ENCODE measurements at places on chromosomes 16 and 17. TPM values are rescaled to one million over a fixed set of nuclear protein-coding genes. Genes with fewer than 3 reads are reported as not detected.

TOX3 gene
- not detected for total RNA-seq

SYT17 gene
- total RNA-seq: 6.0 TPM

GRCh38 chr16:52819405-52819804 is 233.3 kb downstream of the CHD9NB start:
- DNase-seq: no peak

- no peak for DNase-seq
Observed at GRCh38 chr16:10577305-10578202, 2.8 kb downstream of the EMP2 start.

- DNase-seq: no peak
Observed at GRCh38 chr17:61118871-61119270, 280.8 kb upstream of the TBX2 start.

DNA sequence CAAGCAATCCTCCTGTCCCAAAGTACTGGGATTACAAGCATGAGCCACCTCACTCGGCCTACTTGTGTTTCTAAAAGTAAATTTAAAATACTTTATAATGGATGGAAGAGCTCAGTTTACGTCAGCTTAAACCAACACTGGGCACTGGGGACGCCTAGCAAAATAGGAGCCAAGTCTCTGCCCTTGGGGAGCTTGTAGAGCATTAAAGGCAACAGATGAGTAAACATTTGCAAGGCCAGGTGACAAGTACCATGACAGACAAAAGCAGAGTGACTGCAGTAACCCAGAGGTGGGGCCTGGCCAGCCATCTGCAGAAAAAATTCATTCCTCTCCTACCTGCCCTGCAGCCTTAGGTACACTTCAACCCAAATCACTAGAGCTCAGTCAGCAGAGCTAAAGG is 12.1 kb upstream of the NLK start:
- DNase-seq: no peak

DNA sequence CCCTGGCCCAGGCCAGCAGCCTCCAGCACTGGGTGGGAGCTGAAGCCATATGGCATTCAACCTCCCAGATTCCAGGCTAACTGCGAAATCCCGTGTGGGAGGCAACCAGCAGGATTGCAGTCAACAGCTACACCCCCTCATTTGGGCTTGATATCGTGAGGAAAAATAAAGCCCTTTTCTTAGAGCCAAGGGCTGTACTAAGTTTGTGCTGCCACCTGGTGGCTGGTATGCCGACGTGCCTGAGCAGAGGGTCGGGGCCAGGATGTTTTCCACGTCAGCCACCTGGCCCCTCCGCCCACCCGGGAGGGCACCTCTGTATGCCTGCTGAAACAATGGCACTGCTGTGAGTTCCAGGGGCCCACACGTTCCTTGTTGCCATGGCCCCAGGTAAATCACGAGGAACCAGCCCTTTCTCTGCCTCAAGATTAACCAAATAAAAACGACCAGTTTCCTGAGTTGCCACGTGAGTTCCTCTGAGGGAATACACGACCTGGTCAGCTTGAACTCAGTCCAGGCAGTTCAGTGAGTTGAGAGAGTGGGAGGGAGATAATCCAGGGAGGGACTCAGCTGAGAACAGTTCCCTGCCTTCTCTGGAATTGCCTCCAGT is 9.0 kb downstream of the TMEM98 start:
- DNase-seq: peak; percentile 64

KRTAP4-8 gene
- total RNA-seq: not detected

DNA sequence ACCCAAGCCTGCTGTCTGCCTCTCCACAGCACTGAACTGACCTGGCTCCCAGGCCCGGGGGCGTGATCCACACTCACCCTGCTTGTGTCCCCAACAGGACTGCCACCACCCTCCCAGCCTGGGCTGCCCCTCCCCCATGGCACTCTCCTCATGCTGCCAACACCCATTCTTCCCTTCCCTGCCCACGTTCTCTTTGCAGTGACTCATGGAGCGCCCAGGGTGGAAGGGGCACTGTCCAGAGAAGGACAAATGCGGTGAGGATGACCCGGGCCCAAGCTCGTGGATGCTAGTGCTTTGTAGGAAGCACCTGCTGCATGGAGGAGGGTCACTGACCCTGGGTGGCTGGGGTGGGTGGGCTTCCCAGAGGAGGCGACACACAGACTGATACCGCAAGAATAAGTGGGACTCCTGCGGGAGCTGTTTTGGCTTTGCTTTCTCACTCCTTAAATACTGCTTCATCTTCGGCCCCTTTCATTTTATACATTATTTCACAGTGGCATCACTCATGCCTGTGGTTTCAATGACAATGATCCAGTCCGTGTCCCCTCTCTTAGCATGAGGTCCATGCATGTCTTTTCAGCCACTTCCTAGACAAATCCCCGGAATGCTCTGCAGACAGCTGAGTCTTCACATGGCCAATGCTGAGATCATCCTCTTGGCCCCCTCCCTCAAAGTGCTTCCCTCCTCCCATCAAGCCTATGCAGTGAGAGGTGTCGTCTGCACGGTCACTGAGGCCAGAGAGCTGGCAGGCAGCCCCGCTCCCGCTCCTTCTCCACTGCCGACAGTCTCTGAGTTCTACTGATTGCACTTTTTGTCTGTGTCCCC is 17.6 kb downstream of the CDK5R1 start:
- no peak for DNase-seq

CCL4 gene
- not detected for total RNA-seq

- peak; percentile 68 for DNase-seq
Observed at GRCh38 chr17:3732210-3732621, 8.5 kb downstream of the HASPIN start.

GRCh38 chr17:13947499-13947898 is 121.8 kb upstream of the COX10 start:
- no peak for DNase-seq

DNA sequence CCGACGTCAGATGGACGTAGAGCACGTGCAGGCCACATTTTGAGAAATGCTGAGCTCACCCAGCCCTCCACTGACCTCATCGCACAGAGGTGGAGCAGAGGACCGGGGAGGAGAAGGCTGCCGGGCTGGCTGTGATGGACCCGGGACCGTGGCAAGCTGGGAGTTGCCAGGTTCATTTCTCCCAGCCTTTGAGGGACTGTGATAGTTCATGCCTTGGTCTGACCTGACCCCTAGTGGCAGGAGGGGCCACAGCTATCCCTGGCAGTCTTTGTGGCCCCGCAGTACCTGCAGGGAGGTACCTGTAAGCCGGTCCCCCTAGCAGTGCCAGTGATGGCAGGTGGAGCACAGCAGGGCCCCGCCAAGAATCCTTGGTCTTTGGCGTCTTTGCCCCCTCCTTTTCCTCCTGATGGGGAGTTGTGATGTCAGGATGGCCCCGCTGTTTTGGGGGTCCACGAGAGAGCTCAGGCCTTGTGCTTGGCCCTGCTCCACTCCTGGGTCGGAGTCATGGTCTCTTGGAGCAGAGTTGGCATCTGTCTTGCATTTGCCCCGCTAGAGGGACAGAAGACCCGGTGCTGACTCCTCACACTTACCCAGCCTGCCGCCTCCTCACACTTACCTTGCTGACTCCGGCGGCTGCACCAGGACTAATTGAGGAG is 50.4 kb downstream of the OR1D5 start:
- DNase-seq: peak; percentile 82

DNA sequence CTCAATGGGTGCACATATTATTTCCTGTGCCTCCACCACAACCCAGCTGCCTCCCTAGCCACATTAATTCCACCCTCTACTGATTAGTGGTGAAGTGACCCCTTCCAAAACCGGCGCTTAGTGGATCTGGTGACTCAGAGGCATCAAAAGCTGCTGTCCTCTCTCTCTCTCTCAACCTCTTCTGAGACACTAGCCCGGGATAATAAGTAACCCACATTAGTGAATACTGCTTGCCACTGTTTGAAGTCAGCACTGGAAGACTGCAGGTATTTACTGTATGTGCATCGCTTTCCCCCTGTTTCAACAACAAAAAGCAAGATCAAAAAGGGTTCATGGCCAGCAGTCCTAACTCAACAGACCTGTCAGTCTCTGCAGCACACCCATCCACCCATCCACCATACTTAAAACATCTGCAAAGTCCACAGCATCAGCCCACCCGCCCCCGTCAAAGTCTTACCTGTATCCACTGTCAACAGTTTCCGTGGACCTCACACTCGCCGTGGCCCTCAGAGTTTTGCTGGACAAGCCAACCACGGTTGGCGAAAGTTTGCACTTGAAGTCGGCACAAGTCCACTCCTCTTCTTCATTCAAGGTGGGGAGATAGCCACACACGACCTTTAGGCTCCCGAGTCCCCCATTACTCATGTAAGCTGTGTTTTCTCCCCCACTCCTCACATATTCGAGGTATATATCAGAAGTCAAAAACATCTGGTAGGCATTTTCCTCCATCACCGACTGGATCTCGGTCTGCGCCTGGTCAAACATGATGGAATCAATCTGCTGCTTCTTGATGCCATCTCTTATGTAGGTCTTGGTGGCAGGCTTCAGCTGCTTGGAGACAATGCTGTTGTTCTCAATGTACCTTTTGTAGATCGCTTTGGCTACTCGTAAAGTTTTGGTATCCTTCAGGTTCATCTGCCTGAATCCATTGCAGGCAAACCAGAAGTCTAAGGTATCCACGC is 3.8 kb downstream of the AXIN2 start:
- DNase-seq: no peak

DNA sequence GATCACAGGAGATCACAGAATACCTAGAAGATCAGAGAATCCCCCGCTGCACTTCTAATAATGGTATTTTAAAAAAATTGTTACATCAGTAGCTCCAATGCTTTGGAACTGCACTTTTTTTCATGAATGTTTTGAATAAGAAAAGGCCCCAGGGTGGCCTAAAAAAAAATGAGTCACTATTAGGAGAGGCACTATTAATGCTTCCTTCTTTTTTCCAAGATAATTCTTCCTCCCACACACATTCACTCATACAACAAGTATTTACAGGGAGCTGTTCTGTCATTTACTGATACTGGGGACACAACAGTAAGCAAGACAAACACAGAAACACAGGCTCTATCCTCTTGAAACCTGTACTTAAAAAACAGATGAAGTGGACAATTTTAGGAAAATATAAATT is 675 bp upstream of the PDZD9 start:
- DNase-seq: no peak

DNA sequence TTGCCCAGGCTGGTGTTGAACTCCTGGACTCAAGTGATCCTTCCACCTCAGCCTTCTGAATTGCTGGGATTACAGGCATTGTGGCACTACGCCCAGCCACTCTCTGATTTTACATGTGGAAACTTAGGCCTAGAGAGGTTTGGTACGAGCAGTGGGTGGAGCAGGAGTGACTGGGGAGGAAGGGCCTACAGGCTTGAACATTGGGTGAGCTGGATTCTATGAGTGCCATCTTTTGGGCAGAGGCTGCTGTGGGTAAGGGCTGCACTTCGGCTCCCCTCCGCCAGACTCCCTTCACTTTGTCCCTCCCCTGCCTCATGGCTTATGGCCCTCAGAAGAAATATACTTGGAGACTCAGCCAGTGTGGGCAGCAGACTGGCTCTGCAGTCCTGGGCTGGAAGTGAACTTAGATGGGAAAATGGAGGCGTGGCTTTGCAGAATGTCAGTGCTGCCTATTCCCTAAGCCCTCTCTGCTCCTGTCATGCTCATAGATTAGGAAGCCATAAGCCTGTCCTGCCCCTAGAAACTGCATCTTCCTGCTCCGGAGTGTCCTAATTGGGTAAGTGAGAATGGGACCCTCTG is 9.5 kb upstream of the MRC2 start:
- DNase-seq: no peak

DNA sequence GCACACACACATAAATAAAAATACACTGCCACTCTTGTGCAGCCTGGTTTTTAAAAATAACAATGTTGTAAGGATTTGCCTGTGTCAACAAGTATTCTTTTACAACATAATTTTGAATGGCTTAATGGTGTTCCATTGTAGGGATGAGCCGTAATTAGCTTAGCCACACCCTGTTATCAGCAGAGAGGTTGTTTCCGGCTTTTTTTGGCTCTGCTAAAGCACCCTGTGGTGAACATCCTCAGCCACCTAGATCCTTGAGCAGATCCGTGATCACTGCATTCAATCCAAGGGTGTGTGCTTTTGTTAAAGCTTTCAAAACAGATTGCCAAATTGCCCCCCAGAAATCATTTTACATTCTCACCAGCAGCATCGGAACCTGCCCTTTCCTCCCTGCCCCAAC is 7.0 kb downstream of the KATNB1 start:
- DNase-seq: no peak

ADAP2 gene
- 2.6 TPM for total RNA-seq

DNA sequence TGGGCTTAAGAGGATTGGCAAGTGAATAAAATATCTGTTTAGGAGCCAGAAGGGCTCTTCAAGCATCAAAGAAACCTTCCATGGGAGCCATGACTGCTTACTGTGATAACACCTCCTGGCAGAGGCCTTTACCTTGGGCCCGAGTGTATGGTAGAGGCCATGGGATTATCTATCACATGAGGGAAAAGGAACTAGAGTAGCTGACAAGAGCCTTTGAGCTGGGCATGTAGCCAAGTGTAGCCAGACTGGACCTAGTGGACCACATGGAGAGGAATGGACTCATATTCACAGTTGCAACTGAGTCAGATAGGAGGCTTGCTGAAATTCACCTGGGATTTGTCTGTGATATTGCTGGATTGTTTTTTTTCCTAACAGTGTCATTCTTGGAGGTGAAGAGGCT is 276.0 kb upstream of the ZFHX3 start:
- no peak for DNase-seq

- DNase-seq: peak; percentile 22
Observed at GRCh38 chr16:78705694-78706093, 606.2 kb downstream of the WWOX start.

PRR11 gene
- 106 TPM for total RNA-seq

GRCh38 chr16:4087099-4087885 is 28.9 kb downstream of the ADCY9 start:
- no peak for DNase-seq

GRCh38 chr16:52929478-52930400 is 123.0 kb downstream of the CHD9NB start:
- no peak for DNase-seq

DNA sequence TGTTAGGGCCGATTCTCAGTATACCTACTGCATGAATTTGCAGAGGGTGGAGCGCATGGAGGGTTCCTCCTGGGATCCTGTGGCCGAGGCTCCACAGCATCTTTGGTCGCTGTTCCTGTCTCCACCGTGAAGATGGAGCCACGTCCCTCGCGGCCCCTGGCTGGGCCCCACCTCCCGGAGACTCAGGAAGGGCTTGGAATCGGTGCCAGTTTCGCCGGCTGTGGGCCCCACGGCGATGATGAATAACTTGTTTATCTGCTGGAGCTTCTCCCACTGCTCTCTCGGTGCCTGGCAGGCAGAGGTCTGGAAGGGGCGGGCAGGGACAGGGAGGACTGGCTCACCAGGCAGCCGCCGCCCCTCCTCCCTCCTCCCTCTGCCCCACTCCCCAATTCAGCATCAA is 8.1 kb downstream of the SLC5A11 start:
- DNase-seq: no peak

CDH15 gene
- total RNA-seq: not detected

WFDC1 gene
- not detected for total RNA-seq

PRR35 gene
- not detected for total RNA-seq
